ENCODE measurements at places on chromosomes 2 and 18.

DNA sequence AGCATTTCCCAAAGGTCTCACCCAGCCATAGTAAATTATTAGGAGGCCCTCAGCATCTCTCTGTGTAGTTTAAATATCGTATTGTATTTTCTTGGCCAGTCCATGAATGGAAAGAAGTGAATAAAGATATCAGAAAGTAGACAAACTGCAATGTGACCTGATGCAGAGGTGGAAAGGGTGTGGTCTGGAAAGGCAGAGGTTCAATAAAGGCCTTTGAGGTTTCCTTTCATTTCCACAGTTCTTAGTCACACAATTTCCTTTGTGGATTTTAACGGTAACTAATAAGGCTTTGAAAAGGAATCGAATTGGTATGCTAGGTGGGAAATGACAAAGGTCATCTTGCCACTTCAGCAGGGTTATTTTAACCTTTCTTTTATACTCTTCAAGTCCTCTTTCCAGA, 20.1 kb upstream of the WIPF1 start:
- no peak for DNase-seq

DNA sequence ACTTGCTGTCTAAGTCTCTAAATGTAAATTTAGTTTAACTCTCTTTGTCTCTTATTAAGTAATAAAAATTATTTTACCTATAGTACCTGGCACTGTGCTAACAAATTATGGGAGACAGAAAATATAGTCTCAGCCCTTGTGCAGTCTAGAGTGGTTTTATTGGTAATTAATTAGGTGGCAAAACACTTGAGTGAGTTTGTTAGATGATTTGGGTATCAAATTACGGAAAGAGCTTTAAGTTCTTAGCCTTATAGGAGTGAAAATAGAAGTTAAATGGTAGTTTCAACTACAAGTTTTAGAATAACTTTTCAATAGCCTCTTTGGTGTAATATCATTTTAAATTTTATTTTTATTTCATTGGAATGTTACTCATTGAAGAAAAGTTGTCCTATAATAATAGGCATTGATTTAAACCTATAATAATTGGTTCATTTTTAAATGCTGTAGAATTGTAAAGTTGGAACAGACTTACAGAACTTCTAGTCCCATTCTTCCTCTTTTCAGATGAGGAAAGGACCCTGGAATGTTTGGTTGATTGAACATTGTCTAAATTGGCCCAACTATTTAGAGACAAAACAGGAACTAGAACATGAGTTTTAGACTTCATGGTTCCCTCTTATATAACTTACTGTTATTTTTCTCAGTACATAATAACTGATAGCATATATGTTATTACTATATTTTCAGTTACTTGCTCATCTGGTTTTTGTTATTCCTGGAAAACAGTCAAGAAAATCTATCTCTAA, 10.2 kb upstream of the HTR2B start:
- DNase-seq: no peak

- no peak for DNase-seq
These were observed 268.5 kb upstream of the CCDC68 start for GRCh38 chr18:55227771-55228170.

- DNase-seq: no peak
These were observed 82.3 kb downstream of the STPG4 start for GRCh38 chr2:47072728-47073191.

GRCh38 chr2:160362541-160362940, 131.1 kb downstream of the RBMS1 start:
- DNase-seq: no peak

Measured in fibroblast of upper back skin (primary cell).